ENCODE measurements at places on chromosomes 13 and 19.

DNA sequence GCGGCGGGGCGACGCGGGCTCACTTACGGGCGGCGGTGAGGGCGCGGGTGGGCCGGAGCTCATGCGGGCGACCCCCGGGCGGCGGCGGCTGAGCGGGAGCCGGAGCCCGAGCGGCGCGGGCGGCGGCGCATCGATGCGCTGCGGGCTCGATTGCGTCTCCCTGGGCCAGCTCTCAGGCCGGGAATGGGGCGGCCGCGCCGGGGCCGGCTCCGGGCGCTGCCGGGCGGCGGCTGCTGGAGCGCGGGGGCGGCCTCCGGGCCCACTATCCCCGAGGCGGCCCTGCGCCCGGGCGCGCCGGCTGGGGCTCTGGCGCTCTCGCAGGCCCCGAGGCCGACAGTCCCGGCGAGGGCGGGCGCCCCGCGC, 1.4 kb upstream of the TSHZ3 start:
- no peak for DNase-seq

DNA sequence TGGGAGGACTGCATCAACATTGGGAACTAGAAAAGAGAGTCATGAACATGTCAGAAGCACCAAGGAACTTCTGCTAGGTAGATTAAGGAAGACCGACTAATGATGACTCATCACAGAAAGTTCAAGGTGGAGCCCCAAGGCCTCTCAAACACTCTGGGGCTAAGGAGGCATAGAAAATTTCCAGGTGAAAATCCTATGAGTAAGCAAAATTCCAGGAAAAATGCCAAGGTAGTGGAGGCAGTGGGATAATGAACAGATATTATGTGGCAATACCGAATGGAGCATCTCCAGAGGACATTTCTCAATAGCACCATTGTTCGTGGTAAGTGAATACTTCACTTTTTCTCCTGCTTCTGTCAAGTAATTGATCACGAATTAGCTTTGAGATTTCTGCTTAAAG, 336.5 kb downstream of the MZT1 start:
- no peak for DNase-seq

DNA sequence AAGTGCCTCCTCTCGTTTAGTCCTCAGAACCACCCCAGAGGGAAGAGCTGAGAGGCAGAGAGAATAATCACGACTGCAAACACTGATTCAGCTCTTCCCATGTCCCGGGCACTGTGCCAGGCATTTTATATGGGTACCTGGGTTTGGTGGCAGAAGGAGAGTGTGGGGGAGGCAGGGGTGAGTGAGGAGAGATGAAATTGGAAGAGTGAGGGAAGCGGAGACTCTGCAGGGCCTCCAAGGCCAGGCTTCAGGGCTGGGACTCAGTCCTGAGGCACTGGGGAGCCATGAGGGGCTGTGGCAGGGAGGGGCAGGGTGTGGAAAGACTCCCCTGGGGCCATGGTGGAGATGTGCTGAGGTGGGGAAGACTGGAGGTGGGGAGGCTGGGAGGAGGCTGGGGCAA, 8.7 kb downstream of the SYNGR4 start:
- DNase-seq = no peak

DNA sequence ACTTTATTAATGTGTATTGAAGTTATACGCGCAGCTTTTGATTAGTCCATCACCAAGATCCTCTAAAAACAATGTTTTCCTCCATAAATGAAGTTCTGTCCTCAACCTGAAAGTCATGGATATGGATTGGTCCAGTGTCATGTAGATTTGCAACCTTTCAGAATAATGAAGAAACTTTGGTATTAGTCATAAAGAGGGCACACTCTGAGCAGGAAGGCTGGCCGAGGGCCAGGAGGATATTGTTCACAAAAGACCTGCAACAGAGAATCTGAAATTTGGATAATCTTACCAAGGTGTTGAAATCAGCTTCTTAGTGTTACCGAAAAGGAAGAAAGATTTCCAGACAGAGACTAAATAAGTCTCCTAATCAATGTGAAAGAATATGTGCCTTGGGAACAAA, 20.7 kb downstream of the CLDN10 start:
- DNase-seq = no peak

DNA sequence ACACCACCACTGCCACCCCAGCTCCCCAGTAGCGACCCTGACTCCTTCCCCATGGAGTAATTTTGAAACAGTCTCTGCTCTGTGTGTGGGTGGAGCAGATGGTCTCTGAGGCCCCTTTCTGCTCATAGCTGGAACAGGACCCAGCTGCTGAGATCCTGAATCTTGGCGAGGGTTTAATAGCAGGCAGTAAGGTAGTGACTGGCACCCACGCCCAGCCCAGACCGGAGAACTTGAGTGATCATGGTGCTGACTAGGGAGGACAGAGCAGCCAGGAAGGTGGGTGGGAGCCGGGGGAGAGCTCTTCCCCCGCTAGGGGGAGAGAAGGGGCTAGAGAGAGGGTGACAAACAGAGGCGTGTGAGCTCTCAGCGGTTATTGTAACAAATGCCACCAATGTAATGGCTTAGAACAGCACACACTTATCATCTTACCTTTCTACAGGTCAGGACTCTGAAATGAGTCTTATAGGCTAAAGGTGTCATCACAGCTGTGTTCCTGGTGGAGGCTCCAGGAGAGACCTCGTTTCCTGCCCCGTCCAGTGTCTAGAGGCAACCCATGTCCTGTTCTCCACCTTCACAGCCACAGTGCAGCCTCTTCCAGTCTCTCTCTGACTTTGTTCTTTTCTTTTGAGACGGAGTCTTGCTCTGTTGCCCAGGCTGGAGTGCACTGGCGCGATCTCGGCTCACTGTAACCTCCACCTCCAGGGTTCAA, 7.2 kb upstream of the ACER1 start:
- DNase-seq = peak; percentile 59

DNA sequence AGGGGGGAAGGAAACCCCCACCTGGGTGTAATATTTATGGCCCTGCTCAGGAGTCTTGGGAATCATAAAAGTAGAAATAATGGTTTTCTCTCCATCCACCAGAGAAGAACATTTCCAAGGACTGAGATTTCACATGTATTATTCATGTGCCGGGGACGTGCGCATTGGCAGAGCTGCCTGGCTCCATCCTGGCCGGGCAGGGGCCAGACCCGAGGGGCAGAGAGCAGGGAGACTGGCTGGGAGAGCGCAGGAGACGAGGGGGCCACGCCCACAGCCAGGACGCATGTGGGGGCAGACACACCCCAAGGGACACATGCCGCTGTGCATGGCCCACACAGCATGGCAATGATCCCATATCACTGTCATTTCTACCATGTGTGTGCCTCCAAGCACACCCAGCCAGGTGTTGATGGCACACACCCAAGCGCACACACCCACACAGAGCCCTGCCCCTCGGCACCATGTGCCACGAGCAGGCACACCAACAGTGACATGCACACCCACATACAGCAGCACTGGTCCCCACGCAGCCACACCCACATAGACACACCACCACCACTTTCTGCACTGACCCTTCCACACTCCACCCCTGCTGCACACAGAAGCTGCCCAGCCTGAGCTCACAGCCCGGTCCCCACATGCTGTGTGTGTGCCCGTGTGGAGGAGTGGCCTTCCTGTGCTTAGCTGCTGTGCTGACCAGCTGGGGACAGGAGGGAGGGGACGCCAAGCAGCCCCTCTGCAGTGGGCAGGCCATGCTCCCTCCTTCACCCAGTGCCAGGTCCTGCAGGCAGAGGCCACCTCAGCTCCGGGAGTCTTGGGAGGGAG, 39.3 kb downstream of the CEBPG start:
- no peak for DNase-seq

DNA sequence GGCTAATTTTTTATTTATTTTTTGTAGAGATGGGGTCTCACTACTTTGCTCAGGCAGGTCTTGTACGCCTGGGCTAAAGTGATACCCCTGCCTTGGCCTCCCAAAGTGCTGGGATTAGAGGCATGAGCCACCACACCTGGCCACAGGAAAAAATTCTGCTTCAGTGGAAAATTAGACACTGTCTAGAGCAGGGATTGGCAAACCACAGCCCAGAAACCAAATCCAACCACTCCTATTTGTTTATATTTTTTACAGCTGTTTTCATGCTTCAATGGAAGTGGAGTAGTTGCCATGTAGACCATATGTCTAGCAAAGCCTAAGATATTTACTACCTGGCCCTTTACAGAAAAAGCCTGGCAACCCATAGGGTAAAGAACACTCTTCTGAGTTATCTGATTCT, 123.7 kb upstream of the MRI1 start:
- no peak for DNase-seq

DNA sequence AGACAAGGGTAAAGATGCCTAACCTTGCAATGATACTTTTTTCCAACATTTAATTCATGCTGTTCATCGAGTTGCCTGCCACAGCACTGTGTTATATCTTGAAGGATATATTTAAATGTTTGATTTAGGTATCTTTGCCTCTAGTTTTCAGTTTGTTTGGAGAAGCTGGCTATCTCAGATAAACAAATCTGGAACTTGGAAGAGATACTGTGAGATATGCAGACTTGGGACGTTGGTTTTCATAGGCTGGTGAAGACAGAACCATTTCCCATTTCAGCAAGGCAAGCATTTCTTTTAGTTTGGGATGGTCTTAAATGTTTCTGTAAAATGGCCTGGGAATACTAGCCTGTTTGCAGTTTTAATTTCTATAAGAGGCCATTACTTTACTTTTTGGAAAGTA, 3.3 kb downstream of the RNASEH2B start:
- DNase-seq = no peak

DNA sequence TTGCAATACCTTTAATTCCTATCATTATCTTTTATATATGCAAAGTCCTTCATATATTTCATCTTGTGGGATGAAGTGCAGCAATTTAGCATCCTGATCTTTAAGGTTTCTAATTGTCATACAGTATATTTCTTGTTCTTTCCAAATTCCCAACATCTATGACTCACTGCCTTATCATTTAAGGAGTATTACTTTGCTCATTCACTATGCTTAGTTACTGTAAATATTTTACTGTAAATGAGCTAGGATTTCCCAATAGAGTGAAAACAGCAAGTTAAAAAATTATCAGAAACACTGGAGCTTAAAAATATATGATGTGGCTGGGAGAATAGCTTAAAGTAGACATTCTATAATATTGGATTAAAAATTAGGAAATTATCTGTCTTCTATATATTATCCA, 69.9 kb downstream of the SLITRK6 start:
- no peak for DNase-seq

DNA sequence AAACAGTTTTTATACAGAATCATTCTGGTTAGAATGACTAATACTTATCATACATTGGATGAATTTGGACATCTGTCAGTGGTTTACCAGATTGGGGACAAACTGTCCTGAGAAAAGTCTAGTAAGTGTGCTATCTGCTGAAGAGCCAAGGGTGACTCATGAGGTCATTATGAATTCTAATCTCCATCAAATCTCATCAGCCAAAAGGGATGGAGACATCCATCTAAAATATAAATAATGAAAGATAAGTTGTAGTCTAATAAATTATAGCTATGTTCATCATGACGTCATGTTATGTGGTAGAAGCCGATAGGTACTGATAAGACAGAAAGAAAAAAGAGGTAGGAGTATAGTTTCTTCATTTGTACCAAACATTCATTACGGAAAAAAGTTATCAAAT, 804.4 kb downstream of the PCDH9 start:
- no peak for DNase-seq

DNA sequence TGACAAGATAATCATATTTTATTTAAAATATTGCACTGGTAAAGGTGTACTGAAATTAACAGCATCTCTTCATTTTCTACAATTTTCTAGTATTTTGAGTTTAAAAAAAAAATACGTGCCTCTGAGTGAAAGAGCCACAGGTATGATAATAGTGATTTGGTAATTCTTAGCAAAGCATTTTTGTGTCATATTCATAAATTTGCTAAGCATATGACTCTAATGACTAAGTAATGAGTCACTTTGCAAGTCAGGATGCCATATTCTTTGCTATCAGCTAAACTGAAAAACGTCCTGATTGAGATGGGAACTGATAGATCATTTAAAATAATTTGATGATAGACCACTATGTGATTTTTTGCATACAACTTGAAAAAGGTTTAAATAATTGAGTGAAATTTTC, 136.1 kb upstream of the IRS2 start:
- DNase-seq = no peak

DNA sequence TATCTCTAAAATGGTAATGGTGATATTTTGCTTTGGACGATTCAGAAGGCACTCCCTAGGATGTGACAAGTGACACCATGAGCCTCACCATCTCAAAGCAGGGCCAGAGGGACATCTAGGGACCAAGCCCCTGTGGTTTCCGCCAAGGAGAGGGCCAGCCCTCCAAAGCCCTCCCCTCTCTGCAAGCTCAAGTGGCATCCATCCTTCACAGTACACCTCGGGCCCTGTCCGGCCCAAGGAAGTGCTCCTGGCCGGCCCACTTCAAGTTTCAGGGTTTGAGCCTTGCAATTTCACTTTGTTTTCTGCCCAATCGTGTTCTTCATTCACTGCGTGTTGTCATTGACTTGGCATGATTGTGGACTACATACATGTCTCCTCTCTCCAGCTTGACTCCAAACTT, 82.5 kb downstream of the TSHZ3 start:
- no peak for DNase-seq

DNA sequence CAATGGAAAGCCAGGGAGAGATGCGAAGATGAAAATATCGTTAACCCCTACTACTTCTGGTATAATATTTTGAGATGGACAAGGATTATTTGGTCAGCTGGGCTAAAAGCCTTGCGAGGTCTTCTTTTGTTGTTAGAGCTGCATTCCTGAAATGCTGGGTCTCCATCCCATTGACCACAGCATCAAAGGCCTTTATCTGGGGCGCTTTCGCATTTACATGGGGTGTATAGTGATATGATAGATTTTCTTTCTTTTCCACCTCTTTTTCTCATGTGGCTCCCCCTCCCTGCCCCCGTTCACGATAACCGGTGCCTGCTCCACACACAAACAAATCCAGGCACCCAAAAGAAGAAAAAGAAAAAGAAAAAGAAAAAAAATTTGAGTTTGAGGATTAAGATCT, 77.5 kb downstream of the ZNF536 start:
- no peak for DNase-seq

DNA sequence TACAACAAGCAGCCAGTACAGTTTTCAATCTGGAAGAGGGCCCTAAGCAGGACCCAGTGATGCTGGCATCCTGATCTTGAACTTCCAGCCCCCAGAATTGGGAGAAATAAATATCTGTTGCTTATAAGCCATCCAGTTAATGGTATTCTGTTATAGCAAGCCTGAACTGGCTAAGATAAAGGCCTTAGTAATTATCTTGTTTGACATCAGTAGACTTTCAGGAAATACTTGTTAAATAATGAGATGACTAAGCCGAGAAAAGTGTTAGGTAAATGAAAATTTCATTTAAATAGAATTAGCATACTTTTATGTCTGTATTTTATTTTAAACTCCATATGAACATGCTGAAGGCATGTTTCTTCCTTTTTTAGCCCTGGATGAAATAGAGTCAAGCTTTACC, 188.2 kb downstream of the OLFM4 start:
- no peak for DNase-seq

- DNase-seq = no peak
These were observed 154.1 kb downstream of the ATP8A2 start for GRCh38 chr13:25525884-25526283.

DNA sequence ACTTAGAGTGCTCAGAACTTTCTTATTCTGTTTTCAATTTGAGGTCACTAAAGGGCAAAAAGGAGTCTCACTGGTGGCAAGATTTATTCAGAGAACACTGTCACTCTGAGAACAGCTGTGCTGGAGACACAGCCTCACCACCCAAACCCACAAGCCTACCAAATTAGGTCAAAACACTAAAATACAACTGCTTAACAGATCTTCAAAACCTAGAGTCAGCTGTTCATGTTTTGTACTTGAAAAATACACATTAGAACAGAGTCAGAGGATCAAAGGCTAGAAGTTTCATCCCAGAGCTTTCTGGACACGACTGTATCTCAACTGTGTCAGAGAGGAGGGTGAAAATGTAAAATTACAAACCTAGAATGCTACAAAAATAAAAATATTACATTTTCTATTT, 89.3 kb downstream of the MIPEP start:
- DNase-seq = no peak

All from activated CD8-positive, alpha-beta memory T cell treated with anti-CD3 and anti-CD28 coated beads, Interleukin-2, amount 50 U/mL, for 48 hours (primary cell).